CD4-positive, alpha-beta T cell treated with Interleukin-17A for 4 hours (primary cell): ENCODE measurements at places on chromosomes 11 and 22.

DNA sequence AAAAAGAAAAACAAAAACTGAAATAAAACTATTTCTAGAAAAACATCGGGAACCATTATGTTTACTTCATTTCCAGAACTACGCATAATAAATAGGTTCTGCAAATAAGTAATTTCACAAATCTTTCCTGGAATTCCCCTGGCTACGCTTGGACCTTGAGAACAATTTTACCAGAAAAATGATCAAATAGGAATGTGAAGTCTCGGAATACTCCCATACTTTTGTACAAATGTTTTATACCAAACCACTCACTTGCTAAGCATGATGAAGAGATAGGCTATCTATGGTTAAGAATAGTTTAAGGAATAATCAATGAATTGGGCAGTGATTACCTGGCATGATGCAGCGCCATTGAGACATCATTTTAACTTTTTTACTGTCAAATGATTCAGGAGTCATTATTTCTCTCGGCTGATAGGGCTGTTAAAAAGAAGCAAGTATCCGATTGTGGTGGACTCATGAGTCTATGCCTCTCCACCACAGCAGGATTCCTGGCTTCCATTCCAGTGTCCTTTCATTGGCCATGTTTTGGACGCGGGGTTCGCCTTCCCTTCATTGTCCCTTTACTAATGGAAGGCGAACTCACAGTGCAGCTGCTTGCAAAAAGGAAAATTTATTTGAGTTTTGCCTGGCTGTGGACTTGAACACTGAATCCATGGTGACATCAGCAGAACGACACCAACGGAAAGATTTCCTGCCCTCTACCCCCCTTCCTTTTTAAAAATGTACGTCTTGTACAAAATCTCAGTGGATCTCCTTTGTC lies 39.9 kb upstream of the BLID start:
- no peak for DNase-seq

GRCh38 chr22:39522567-39523300 lies 2.4 kb downstream of the ATF4 start:
- no peak for DNase-seq

GRCh38 chr11:93155738-93156137 lies 42.1 kb downstream of the SLC36A4 start:
- DNase-seq, result no peak

DNA sequence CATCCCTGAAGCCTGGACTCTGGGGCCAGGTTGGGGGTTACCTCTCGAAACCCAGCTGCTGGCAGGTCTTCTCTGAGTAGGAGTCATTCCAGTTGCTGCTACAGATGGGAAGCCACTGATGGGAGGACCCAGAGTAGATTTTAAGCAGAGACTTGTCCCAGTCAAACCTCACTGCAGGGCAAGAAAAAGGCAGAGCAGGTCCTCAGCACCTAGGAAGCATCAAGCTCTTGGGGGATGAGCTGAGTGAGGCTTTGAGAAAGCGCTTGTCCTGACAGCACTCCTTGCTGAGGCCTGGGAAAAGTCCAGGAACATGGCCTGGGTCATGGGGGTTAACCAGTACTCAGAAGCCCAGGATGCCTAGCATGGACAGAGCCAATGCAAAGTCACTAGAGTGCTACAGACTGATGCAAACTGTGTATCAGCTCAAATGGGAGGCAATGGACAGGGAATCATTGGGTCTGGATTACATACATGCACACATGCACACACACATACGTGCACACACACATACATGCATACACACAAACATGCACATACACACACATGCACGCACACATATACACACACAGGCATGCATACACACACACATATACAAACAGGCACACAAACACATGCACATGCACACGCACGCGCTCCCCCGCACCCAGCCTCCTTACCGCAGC lies 15.3 kb downstream of the TMPRSS13 start:
- DNase-seq, result no peak
